ENCODE measurements at places on chromosomes 16 and 17. TPM values are rescaled to one million over a fixed set of nuclear protein-coding genes. Genes with fewer than 3 reads are reported as not detected.

CCL5 gene
- 6.0 TPM for total RNA-seq

DNA sequence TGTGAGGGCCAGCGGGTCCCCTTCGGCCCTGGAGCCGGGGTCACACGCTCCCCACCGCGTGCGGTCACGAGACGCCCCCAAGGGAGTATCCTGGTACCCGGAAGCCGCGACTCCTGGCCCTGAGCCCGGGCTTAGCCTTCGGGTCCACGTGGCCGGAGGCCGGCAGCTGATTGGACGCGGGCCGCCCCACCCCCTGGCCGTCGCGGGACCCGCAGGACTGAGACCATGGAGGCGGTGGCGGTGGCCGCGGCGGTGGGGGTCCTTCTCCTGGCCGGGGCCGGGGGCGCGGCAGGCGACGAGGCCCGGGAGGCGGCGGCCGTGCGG, at the start of gene NAGLU:
Gene NAGLU, plus strand, starts transcription at position 194 of the 324 bp plus-strand sequence. Its CDS starts 32 bp downstream, at position 226.
- DNase-seq, result peak; percentile 92

DNA sequence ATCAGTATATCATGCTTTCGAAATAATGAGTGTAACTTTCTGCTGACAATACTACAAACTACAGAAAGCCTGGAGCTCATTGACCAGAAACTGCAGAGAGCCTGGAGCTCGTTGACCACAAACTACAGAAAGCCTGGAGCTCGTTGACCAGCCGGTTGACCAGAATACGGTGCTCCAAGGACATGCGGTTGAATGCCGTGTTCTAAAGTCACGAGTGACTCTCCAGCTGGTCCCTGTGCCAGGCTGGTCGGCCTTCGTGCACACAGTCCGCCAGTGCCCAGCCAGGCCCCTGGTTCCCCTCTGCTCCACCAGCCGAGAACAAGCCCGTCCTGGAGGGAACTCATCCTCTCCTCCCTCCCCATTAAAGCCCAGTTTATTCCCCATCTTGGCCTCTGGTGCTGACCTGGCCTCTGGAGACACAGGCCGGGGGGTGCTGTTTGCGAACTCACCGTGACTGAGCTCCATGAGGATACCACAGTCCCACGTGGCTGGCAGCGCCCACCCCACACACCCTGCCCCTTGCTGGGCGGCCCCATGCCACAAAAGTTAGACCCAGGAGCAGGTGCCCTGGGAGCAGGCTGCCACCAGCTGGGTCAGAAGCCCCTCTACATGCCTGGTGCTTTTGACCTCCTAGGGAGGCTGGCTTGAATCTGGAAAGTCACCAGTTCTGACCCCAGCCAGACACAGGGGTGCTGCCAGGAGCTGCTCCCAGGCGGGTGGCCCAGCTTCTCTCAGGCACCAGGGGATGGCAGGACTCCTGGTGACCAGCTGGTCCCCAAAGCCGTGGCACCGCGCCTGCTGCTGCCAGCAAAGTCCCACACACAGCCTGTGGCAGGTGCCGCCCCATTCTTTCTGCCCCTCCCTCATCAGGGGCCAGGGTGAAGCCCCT, 15.5 kb upstream of the CDH15 start:
- DNase-seq, result no peak

CA10 gene
- not detected for total RNA-seq

- no peak for DNase-seq
Measured at GRCh38 chr17:19322129-19322505, 40.4 kb downstream of the B9D1 start.

DNA sequence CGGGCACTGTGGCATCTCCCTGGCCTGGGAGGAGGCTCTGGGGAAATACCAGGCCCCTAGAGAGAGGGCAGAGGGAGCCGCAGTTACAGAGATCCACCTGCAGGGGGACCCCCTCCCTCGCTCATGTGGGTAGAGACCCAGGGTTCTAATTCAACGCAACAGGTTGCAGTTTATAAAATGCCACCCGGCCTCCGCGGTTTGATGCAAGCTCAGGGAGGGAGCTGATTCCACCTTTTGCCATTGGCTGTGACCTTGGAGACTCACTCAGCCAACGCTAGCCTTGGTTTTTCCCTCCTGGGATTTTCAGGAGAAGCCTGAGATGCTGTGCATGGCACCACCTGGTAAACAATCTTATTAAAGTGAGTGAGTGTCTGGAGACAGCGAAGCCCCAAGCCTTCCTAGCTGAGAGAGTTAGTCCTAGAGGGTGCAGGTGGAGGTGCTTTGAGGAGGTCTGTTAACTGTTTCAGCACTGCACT, 12.1 kb downstream of the TTLL6 start:
- DNase-seq, result peak; percentile 32

DNA sequence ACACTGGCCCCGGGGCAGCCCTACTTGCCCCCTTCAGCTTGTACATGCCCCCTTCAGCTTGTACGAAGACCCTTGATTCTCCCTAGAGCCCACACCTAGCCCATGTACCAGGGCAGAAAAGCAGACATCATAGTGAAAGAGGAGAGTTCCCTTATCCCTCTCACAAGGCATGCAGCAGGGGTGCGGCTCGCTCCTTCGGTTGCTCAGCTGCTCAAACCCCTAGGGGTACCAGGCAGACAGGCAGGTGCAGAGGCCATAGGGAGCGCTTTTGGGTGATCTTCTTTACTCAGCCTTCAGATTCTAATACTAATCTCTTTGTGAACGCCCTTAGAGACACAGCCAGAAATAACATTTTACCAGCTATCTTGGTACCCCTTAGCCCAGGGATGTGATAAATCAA, 286.3 kb downstream of the NPIPA8 start:
- no peak for DNase-seq

NPIPA2 gene
- total RNA-seq, result not detected

KCNAB3 gene
- total RNA-seq, result 2.9 TPM

GRCh38 chr17:30886187-30886586, 19.9 kb downstream of the TEFM start:
- no peak for DNase-seq

DNA sequence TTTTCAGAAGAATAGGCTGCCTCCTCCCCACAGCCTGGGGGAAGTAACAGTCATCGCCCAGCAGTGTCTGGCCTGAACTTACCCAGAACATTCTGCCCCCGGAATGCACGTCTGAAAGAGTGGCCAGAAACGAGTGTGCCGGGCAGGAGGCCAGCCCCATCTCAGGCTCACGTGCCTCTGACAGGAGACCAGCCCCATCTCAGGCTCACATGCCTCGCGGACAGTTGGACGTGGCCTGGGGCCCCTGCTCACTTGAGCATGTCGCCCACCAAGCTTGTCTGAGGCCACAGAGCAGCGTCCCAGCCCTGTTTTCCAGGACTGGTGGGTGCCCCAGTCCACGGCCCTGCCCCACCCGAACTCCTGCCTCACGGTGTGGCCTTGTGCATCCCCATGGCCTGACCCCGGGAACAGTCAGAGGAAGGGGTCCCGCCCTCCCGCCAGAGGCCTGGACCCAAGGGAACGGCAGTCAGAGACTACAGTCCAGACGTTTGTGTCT, 16.3 kb upstream of the CDH15 start:
- no peak for DNase-seq

NUDT21 gene
- total RNA-seq, result 48.4 TPM

- no peak for DNase-seq
Measured at GRCh38 chr16:52603015-52603414, 56.1 kb upstream of the TOX3 start.

DNA sequence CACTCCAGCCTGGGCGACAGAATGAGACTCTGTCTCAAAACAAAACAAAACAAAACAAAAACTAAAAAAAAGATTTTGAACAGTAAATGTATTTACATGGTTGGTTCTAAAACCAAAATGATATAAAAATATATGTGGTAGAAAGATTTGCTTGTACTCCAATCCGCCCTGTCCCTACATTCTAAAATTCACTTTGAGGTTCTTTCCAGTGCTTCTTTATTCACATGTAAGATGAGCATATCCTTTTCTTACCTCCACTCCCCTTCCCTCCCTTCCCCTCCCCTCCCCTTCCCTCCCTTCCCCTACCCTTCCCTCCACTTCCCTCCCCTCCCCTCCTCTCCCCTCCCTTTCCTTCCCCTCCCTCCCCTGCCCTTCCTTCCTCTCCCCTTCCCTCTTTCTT, 34.4 kb downstream of the RAP1GAP2 start:
- no peak for DNase-seq

DNA sequence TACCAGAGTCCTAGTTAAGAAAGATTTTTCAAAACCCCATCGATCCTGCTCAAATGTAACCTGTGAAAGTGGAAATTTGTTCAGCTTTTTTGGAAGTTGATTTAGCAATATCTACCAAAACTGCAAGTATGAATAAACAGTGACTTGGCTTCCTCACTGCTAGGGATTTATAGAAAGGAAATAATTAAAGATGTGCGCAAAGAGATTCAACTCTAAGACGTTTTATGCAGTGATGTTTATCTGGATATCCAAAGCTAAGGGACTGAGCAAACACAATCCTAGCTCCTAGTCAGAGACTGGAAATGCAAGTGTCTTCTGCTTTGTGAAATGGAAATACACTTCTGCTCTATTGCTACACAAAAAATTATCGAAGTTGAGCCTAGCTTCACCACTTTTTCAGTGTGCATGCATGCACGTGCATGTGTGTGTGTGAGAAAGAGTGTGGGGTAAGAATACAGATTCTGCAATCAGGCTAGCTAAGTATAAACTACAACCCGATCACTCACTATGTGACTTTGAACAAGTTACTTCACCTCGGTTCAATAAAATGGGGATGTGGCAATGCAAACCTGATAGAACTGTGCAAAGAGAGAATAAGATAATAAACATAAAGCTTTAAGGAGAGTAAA, 52.1 kb upstream of the FOXF1 start:
- DNase-seq, result no peak

CFAP97D1 gene
- total RNA-seq, result not detected

DNA sequence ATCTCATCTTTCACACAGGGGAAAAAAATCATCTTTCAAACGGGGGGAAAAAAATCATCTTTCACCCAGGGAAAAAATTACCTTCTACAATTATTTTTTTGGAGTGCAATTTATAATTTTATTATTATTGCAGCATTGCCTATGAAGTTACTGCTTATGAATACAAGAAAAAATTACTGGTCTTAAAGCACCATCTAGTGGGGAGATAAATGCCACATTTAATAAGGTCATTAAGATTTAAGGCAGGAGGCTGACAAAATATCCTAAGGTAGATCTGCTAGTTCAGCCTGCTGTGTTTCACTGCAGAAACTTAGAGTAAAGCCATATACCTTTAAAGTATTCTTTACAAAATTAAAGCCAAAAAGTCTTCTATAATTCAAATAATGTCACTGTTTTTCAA, 13.7 kb downstream of the SHCBP1 start:
- DNase-seq, result no peak

TTYH2 gene
- 5.9 TPM for total RNA-seq

GRCh38 chr17:1961189-1961588, 63.9 kb downstream of the RTN4RL1 start:
- DNase-seq, result no peak

ARHGAP23 gene
- total RNA-seq, result 24.0 TPM

- DNase-seq, result no peak
Measured at GRCh38 chr17:57377094-57377493, 120.8 kb downstream of the MSI2 start.

ITGAD gene
- total RNA-seq, result 0.47 TPM

GRCh38 chr17:74513987-74514631, 17.2 kb downstream of the CD300LB start:
- DNase-seq, result peak; percentile 66

DNA sequence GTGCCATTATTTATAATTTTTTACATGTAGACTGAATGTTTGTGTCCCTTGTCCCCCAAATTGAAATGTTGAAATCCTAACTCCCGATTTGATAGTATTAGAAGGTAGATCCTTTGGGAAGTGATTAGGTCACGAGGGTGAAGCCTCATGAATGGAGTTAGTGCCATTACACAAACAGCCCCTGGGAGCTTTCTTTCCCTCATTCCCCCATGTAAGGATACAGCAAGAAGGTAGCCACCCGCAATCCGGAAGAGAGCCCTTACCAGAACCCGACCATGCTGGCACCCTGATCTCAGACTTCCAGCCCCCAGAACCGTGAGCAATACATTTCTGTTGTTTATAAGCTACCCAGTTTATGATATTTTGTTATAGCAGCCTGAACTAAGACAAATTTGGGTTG, 143.2 kb downstream of the NPIPB5 start:
- DNase-seq, result no peak

WFDC1 gene
- total RNA-seq, result 1.4 TPM

- no peak for DNase-seq
Measured at GRCh38 chr17:33725675-33726271, 432.7 kb upstream of the ASIC2 start.

All from omental fat pad (tissue), 4 donors.